ENCODE measurements at places on chromosomes 6 and 20.

DNA sequence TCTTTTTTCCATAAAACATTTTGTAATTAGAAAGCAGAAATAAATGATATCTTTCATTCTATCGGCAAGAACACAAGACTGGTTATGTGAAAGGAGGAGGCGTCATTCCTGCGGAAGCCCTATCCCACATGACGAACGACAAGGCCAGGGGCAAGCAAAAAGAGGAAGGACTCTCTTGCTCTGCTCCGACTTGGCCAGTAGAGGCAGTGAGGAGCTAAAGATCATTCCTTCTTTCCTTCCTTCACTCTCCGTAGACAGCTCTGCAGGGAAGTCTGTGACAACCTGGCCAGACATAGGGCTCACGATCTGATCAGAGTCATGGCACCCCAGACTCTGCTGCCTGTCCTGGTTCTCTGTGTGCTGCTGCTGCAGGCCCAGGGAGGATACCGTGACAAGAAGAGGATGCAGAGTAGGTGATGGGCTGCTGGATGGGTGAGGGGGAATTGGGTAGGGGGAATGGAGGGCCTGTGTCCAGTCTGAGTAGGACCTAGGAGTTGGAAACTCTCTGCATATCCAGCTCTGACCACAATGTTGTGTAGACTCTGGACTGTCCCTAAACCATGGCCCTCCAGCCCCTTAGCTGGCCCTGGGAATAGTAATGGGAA is at the start of gene WFDC10A:
WFDC10A (plus strand) TSS at position 244 of the 605 bp plus-strand sequence; CDS start at position 319, 75 bp downstream.
- peak; percentile 58 for DNase-seq

- DNase-seq: peak; percentile 33
Measured at GRCh38 chr20:45306431-45306982, at the start of gene RBPJL. TSS of gene RBPJL (plus strand) at chr20:45306840. CDS start at chr20:45306923, 83 bp downstream.

DNA sequence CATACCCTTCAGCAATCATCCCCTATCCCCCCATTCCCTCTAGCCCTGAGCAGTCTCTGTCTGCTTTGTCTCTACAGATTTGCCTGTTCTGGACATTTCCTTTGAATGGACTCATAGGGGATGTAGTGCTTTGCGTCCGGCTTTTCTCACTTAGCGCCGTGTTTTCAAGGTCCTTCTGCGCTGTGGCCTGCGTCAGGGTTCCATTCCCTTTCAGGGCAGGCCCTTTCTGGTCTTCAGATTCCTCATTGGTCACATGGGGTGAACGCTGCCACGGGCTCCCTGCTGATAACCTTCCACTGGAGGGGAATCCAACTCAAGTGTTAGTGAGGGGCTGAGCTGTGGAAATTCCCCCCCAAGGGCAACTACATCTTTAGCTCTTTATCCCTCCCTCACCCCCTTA is 36.4 kb upstream of the APCDD1L start:
- no peak for DNase-seq

DNA sequence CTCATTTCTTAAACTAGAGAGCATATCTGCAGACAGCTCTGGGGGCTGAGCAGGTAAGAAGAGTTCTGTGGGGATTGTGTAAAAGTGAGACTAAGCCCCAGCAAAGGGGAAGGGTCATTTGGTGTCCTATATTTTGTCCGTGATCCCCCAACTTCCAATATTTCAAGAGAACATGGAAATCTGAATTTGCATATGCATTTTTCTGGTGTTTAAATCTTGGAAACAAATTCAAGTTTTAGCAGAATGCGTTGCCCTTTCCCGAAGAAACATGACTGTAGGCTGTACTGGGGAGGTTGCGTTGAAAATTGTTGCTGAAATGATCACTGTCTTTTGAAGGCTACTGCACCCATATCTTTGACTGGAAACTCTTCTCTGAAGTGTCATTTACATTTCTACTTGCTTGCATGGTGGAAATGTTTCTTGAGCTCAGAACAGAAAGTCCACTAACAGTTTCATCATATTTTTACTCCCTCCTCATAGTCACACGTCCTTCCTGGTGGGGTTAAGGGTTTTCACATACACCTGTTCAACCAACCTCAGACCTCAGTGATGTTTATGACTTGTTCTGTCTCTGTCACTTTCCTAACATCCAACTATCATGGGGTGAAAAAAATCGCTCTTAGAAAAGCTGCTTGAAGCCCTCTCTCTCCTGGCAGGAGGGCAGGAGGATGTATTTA is 140.3 kb downstream of the BCAS1 start:
- DNase-seq: no peak

DNA sequence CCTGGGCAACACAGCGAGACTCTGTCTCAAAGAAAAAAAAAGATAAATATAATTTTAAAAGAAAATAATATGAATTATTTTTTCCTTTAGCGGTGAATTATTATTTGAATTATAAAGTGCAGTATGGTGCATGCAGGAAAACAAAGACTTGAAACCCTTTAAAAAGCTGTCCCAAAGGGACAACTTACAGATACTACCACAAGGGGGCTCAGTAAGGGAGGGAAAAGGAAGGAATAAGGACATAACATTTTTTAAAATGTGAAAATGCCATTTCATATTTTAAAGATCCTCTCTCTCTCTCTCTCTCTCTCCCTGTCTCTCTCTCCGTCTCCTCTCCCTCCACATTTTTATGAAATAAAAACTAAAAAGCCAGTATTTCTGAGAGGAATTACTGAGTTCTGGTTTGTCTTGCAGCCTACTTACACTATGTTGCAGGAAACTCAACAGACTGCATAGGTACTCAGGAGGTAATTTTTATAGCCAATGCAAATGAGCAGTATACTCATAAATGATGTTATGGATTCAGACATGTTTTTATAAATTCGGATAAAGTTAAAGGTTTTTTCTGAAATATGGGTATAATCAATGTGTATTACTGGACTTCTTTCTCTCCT is 455.0 kb upstream of the GJE1 start:
- DNase-seq: peak; percentile 54

GRCh38 chr6:71726121-71726520 is 160.2 kb upstream of the RIMS1 start:
- DNase-seq: no peak

DNA sequence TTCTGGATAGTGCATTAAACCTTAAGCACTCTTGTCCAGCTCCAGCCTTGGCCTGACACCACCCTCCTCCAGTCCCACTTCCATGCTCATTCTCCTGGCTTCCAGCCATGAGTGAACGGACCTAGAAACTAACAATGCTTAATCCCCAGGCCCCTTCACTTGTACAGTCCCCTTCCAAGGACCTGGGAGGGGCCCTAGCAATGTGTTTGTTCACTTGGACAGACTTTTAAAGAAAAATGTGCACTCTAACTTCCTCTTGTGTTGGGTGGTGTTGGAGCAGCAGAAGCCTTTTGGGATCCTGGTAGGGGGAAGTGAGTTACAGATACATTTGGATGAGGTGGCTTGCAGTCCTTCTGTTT is 48.9 kb upstream of the CCN6 start:
- DNase-seq: no peak

- no peak for DNase-seq
Measured at GRCh38 chr20:23258747-23259121, 91.9 kb upstream of the NXT1 start.

- no peak for DNase-seq
Measured at GRCh38 chr20:58277578-58278472, 31.7 kb upstream of the RAB22A start.
